ENCODE measurements at places on chromosomes 7 and 10.

DNA sequence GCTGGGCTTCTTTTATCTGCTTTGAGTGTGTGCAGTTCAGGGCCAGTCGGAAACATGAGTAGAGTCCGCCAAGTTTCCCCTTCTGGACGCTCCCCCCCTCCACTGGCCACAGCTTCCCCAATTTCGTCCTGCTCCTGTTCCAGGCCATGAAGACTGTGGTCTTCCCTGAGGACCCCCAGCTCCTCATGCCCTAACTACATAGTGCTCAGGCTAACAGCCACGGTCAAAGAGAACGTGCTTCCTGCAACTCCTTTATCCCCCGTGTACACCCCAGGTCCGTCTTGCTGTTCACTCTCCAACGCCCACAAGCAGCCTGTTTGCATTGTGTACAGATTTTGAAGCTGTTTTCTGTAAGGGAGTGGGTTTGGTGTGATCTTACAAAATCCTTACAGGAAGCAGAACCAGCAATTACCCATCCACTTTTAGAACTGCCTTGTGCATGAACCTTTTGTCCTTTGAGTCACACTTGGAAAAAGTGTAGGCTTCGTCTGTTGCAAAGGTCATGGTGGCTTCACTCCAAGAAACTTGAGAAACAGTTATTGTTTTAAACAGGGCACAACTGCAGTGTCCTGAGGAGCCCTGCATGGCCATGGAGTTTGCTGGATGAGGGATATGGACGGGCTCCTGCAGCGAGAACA is 77.0 kb upstream of the FAM20C start:
- no peak for DNase-seq

GRCh38 chr7:38300175-38300574 is 26.7 kb upstream of the TARP start:
- DNase-seq: no peak

GRCh38 chr10:96306516-96306915 is 2.3 kb downstream of the DNTT start:
- DNase-seq: no peak

DNA sequence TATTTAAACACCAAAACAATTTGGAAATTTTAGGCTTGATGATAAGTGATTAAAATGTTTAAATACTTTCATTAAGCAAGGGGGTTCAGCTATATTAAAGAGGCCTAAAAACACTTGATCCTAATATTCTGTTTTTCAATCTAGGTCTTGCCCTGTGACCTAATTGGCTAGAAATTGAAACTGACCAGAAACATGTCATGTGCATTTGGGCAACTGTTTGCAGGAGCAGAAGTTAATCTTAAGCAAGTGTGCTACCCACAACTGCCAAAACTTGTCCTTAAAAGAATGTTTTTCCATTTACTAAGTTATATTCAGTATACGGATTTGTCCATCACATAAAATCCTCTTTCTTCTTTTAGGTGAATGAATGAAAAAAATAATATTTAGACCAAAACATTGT is 167.3 kb downstream of the PPP1R3A start:
- DNase-seq: no peak

GRCh38 chr10:60739558-60739957 is 38.7 kb upstream of the CDK1 start:
- no peak for DNase-seq

DNA sequence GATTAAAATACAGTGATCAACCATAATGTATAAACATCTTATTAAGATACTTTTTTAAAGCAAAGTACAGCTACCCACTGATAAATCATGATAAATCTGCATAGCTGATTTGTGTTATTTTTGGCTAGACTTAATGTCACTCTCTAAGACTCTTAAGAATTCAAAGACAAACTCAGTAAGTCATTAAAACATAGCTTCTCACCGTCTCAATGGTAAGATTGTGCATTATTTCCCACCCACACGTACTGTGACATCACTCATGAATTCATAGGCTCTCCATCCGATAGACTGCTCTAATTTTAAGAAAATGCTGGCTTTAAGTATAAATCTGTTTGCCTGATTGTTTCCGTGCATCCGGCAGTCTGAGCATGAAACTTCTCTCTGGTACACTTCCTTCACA is 266.1 kb downstream of the GLI3 start:
- DNase-seq: no peak

- DNase-seq: no peak
These were observed 44.2 kb downstream of the CAMK2B start for GRCh38 chr7:44280993-44281721.

DNA sequence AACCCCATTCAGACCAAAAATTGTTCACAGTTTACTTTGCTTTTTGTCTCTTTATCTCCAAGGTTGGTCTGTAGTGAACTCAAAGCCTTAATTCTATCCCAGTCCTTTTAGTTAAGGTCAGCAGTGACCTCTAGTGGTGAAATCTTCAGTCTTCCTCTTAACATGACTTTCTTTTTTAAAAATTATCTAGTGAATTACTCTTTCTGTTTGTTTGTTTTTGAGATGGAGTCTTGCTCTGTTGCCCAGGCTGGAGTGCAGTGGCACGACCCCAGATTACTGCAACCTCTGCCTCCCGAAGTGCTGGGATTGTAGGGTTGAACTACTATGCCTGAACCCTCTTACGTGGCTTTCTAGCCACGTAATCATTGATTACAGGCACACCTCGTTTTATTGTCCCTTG is 25.0 kb downstream of the ZNF487 start:
- no peak for DNase-seq

DNA sequence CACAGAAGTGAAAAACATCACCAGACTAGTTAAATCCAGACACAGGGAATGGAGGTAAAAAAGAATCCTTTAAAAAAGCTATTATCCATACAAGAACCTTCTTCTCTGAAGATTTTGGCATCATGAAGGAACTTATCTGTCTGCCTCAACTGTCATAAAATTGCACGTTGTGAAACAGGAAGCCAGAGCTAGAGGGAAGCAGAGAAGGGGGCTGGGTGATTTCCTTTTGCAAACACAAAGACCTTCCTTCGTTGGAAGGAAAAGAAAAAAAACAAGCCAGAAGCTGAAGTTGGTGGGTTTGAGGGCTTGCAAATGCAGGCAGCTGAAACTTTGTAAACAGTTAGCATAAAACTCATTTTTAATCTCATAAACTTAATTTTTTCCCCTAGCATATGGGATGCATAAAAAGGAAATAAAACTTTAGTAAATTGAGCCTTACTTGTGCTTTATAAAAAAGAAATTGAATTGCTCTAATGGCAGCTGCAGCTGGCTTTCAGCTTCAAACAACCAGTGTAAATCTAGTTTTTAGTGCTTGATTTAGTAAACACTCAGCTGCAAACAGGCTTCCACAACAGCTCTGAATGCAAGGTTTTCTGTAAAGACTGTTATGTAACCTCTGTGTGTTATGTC is 101.6 kb downstream of the OTUD1 start:
- DNase-seq: no peak

DNA sequence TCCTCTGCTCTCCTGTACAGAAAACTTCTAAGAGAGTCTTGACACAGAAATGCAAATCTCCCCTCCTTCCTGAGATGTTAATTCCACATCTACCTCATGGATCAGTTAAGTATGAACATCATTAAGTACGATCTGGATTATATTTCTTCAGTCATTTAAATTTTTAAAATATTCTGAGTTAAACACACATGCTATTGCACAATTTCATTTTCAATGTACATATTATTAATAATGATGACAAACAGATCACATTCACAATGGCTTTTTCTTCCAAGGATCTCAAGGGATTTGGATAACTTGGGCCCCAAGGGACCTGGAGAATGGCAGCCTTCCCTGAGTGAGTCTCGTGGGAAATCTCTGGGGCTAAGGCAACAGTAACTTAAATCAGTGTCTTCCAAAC is 16.2 kb downstream of the BEND7 start:
- DNase-seq: no peak

- no peak for DNase-seq
These were observed 353.5 kb downstream of the ELMO1 start for GRCh38 chr7:37095122-37095521.

- no peak for DNase-seq
These were observed 158.0 kb downstream of the VTI1A start for GRCh38 chr10:112605063-112605462.

DNA sequence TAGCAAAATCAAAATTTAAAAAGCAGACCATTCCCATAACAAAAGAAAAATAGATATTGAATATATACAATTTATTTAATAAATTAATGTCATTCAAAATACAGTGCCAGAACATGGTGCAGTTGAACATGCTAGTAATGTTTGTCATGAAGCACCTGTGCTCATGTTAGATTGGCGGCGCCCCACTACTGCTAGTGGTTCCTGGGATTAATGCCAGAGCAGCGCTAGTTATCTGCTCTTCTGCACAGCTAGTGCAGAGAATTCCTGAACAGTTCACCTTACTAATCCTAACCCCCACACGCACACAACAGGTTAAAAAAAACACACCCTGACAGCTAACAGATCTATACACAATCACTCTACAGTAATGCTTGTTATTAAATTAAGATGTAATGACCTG is 23.4 kb downstream of the KBTBD2 start:
- no peak for DNase-seq

- DNase-seq: no peak
These were observed 149.8 kb downstream of the XPNPEP1 start for GRCh38 chr10:109773288-109774120.

DNA sequence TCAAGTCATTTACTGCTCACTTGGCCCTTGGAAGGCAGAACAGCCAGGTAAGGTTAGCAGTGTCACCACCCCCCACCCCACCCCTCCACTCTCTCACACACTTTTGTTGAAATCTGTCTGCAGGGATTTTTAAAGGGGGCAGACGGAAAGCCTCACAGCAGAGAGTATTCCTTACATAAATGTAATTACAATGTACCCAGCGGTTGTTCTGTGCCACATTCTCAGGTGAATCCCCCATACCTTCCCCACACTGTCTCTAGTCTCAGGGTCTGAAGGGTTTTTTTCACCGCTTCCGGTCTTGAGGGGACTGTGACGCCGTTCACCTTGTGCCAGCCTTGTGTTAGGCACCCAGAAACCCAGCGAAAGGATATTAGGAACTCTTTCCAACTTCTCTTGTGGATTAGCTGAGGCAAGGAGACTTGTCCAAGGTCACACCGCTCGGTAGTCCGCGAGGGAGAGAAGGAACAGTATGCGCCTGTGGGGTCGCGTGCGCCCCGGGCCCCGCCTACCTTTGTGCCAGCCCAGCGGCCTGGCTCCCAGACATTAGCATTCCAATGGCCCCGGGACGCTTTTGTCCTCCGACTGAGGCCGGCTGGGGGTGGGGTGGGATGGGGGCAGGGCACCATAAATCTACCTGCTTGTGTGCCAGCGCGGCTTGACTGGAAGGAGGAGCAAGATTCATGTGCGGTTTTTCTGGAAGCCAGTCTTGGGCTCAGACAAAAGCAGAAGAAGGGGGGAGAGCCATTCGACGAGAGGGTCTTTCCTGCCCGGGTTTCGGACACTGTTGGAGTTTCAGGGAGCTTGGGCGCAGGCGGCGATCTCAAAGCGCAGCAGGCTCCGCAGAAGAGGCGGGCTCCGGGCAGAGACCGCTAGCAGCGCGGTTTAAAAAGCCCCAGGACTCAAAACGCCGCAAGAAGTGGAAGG is 4.5 kb downstream of the NEUROG3 start:
- DNase-seq: no peak

- no peak for DNase-seq
These were observed 22.4 kb upstream of the GARS1 start for GRCh38 chr7:30572212-30572841.

- no peak for DNase-seq
These were observed 73.8 kb upstream of the CDK1 start for GRCh38 chr10:60704471-60704870.

DNA sequence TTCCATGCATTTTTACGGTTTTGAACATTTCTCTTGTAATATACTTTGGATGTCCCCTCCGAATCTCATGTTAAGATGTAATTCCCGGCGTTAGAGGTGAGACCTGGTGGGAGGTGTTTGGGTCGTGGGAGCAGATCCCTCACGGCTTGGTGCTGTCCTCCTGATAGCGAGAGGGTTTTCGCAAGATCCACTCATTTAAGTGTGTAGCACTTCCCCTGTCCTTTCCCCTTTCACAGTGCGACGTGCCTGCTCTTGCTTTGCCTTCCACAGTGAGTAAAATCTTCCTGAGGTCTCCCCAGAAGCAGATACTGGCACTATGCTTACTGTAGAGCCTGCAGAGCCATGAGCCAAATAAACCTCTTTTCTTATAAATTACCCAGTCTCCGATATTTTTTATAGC is 6.6 kb downstream of the GPR141 start:
- no peak for DNase-seq

DNA sequence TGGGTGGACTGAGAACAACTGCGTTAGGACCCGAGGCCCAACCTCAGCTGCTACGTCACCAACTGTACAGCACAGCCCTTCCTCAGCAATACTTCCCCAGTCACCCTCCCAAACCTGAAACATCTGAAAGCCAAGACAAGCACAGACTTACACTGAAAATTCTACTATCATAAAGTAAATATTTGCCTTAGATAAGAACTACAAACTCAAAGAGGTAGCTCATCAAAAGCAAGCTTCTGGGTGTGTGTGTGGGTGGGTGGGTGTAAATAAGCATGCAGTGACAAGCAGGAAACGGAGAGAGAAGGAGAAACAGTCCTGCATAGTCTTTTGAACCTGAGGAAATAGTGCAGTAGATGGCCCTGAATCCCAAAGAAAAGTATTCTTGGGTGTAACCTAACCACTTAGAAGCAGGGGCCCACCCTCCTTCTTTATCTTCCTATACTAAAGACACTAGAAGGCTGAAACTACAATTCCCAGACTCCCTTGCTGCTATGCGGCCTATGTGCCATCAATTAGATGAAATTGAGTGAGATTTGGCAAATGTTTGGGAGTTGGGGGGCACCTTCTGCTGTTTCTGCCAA is 18.7 kb downstream of the SLC25A13 start:
- no peak for DNase-seq

DNA sequence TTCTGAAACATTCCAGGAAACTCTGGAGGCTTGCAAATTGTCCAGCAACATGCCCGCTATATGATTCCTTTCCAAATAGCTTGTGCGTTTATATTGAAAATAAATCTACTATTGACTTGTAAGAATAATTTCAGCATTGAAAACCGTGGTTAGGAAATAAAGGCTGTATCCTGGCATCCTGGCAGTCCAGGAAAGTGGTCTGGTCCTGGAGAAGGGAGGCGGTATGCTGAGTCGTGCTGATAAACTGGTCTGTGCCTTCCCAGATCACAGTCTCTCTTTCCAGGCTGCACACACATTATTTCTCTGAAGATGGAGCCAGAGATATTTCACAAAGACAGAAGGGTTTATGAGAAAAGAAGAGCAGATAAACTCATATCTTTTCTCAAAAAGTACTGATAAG is 350.1 kb upstream of the COBL start:
- no peak for DNase-seq

DNA sequence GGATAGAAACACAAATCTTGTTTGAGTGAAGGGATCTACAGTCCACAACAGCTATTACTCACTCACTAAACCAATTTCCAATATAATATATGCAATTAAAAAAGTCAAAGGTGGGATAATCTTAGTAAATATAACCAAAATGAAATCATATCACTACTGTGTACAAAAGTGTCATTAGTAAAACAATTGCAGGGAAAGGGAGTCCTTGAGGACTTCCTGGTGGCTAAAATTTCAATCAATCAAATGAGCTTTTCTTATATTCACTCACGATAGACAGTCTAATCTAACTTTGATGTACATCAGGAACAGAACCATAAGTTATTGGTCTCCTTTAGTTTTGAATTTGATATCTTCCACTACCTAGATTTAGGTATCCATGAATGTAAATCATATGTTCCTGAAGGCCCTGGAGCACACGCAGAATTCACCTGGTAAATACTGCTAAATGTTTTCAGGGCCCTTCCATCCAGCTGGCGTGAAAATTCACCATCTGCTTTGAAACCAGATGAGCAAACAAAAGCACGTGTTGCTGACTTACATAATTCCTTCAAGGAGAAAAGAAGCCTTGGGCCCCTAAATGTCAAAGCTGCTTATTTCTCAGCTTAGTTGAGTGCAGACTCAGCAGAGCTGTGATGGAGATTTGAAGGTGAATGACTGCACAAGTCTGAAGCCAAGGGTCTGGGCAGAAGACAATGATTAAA is 159.3 kb upstream of the TMEM196 start:
- no peak for DNase-seq

Data from GM06990 (cell line).